ENCODE measurements at places on chromosomes 16 and 17.

- DNase-seq: no peak
Measured at GRCh38 chr17:49013311-49014213, 16.4 kb downstream of the IGF2BP1 start.

DNA sequence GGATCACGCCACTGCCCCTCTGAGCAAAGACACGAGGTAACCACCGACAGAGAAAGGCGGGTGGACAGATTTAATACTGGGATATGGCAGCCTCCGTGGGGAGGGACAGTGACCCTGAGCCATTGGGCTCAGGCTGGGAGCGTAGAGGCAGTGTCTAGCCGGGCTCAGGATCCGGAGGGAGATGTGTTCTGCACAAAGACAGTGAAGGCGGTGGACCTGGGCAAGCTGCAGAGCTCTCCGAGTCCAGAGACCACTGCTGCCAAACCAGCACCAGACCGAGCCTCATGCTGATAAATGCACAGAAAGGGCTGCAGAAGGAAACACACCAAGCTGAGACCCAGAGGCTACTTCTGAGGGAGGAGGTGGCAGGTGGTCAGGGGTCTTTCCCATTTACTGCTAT, 26.5 kb upstream of the MTSS2 start:
- DNase-seq: no peak

- no peak for DNase-seq
Measured at GRCh38 chr17:50465171-50465570, 3.5 kb downstream of the CHAD start.

- no peak for DNase-seq
Measured at GRCh38 chr17:11682646-11683045, 84.4 kb downstream of the DNAH9 start.

- DNase-seq: no peak
Measured at GRCh38 chr17:2801841-2802240, 5.6 kb downstream of the RAP1GAP2 start.

- no peak for DNase-seq
Measured at GRCh38 chr17:6669479-6670212, 18.1 kb downstream of the C17orf100 start.

DNA sequence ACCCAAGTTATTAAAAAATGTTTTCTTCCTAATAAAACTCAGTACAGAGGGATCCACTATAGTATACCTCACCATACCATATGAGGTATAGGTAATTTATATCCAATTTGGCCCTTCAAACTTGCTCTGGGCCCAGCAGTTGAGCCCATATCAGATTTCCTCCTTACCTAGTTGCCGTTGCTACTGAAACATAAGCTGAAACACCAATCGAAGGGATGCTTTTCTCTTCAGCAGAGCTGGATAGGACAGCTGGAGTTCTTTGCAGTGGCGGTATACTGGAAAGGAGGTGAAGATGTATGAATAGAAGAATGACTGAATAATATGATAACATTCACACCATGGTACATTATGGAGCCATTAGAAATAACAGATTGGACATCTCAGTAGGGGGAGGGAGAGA, 42.7 kb downstream of the TNRC6C start:
- DNase-seq: no peak

DNA sequence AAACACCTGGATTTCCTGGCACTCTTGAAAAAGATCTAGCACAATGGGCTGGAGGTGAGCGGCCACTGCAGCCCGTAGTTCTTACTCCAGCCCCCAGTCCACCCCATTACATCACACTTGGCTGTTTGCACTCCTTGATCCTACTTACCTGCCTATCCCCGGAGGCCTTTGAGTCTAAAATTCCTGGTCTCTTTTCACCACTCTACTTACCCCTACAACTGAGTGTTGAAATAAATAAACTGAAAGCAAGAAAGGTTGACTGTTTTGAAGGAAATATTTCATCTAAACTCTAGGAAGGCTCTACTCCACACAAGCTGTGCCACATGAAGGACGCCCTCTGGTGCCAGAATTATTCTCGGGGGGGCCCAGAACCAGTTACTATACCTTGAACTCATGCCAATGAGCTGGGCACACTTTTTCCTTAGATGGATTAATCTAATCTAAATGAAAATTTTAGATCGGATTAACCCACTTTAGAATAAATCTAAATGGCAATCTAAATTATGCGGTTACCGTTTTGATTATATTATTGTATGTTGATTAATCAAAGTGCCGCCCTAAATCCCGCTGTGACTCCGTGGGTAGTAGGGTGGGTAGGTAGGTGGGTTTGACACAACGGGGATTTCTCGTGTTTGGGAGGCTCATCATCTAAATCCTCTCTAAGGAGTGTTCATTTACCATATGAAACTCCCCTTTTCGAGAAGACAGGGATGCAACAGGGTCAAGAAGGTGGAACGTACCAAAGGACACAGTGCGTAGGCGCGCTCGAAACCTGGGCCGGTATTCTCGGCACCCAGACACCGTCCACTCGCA, 651 bp upstream of the EIF1 start:
- no peak for DNase-seq

Measured in GM19239 (cell line).